Natural killer cell treated with Interleukin-12 subunit alpha and Interleukin-12 subunit beta and Interleukin-15 and Interleukin-18, amount 100 ng/mL, for 72 hours (primary cell): ENCODE measurements at places on chromosomes 3 and 15. TPM values are rescaled to one million over a fixed set of nuclear protein-coding genes. Genes with fewer than 3 reads are reported as not detected.

The PLCB2 gene
- 109 TPM for total RNA-seq

The SKIL gene
- 41.0 TPM for total RNA-seq

The MUC4 gene
- total RNA-seq = 0.28 TPM

The PROK2 gene
- not detected for total RNA-seq

The FETUB gene
- total RNA-seq = not detected

The BUB1B gene
- 19.4 TPM for total RNA-seq

The CIP2A gene
- 48.1 TPM for total RNA-seq

GRCh38 chr3:101530686-101531047 lies 17.7 kb upstream of the SENP7 start:
- no peak for DNase-seq

DNA sequence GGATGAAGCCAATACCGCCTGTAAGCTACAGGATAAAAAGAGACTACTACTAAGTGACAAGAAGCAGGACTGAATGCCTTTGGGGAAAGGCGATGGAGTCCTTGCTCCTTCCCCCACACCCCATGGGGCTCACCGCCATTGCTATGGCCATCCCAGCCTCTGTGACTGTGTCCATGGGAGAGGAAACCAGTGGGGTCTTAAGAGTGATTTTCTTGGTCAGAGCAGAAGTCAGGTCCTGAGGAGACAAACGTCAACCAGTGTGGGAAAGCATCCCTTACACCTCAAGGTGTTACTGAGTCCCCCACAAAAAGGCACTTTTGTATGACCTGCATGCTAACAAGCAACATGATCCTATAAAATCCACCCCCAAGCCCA lies 913 bp downstream of the IMPDH2 start:
- DNase-seq = no peak

- no peak for DNase-seq
These were observed 23.3 kb downstream of the RUBCN start for GRCh38 chr3:197713477-197713822.

GRCh38 chr3:128824132-128824850 lies 55.1 kb upstream of the ACAD9 start:
- DNase-seq = no peak

- DNase-seq = no peak
These were observed 269.8 kb downstream of the FEZF2 start for GRCh38 chr3:62103531-62103930.

DNA sequence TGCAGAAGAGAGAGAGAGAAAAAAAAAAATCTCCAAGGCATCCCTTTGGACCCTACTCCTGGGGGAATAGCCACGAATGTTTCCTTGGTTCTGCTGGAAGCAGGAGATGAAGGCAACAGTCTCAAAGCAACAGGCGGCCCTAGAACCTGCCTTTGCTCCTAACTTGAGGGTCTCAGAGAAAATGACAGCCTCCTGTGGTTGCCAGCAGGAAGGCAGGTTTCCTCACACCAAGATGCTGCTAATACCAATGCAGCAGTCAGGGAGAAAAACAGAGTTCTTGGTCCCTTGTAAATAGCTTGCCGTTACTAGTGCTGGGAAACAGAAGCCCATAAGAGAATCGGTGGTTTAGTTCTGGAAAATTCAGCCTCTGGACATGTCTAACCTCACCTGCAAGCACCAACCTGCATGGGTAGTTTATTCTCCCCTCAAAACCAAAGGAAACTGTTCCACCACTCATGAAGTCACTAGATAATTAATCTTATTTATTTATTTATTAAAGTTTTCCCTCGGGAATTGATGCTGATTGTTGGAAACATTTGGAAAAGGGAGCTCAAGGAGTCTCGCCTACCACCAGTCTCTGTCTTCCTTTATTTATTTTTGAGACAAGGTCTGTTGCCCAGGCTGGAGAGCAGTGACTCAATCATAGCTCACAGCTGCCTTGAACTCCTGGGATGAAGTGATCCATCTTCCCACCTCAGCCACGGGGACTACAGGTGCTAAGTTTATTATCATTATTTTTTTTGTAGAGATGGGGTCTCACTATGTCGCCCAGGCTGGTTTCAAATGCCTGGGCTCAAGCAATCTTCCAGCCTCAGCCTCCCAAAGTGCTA lies 883 bp upstream of the FRMD4B start:
- no peak for DNase-seq

- DNase-seq = no peak
These were observed 129.2 kb downstream of the CHDH start for GRCh38 chr3:53716998-53717397.

GRCh38 chr15:87873516-87873915 lies 383.0 kb downstream of the NTRK3 start:
- no peak for DNase-seq
